ENCODE measurements at places on chromosomes 12 and 14.

DNA sequence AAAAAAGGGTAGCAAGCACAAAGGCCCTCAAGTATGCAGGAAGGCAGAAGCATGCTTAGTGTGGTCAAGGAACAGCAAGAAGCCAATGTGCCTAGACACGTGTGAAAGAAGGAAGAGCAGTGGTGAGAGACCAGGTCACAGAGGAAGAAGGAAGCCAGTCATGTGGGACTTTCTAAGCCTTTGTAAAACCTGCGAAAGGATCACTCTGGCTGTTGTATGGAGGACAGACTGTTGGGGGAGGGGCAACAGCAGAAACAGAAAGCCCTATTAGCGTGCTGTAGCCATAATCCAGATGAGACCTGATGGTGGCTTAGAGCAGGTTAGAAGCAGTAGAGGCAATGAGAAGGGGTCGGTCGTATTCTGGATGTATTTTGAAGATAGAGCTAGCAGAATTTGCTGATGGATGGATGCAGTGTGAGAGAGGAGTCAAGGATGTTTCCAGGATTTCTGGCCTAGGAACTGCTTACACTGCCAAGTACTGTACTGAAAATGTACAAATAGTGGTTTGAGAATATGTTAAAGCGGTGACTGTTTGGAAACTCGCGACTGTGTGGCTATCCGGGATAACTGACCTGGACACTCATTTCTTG, 5.7 kb upstream of the MLF2 start:
- DNase-seq: no peak

DNA sequence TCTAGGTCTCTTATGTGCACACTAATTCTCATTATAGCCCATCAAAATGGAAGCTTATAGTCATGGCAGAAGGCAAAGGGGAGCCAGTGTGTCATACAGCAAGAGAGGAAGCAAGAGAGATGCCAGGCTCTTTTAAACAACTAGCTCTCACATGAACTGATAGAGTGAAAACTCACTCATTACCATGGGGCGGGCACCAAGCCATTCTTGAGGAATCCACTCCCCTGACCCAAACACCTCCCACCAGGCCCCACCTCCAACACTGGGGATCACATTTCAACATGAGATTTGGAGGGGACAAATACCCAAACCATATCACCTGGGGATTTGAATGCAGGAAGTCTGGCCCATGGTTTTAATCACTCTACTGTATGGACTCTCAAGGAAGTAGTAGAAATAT, 36.9 kb upstream of the CRACR2A start:
- no peak for DNase-seq

- no peak for DNase-seq
Observed at GRCh38 chr14:49858383-49858782, 5.8 kb upstream of the NEMF start.

DNA sequence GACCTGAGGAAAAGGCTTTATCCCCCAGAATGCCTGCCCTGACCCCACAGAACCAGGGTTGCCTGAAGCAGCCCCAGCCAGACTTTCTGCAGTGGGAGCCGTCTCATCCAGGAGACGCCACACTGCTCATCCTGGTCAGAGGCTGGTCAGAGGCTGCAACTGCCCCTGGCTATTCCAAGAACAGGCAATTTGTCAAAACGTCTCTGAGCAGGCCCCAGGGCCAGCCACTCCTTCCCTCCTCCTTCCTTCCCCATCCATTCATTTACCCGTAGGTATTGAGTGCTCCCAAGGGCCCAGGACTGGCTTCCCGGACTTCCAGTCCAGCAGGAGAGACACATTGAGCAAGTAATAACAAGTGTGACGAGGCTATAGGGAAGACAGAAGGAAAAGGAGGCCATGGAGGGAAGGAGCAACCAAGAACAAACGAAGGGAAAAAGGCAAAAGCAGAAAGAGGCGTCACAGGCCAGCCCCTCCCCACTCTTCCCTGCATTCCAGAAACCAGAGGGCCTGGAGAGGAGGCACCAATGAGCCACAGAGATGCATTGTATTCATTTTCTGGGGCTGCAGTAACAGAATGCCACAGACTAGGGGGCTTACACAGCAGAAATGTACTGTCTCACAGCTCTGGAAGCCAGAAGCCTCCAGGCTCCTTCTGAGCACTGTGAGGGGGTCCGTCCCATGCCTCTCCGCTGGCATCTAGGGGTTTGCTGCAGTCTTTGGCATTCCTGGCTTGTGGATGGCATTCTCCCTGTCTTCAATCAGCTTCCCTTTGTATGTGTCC, 21.0 kb upstream of the CD9 start:
- DNase-seq: no peak

DNA sequence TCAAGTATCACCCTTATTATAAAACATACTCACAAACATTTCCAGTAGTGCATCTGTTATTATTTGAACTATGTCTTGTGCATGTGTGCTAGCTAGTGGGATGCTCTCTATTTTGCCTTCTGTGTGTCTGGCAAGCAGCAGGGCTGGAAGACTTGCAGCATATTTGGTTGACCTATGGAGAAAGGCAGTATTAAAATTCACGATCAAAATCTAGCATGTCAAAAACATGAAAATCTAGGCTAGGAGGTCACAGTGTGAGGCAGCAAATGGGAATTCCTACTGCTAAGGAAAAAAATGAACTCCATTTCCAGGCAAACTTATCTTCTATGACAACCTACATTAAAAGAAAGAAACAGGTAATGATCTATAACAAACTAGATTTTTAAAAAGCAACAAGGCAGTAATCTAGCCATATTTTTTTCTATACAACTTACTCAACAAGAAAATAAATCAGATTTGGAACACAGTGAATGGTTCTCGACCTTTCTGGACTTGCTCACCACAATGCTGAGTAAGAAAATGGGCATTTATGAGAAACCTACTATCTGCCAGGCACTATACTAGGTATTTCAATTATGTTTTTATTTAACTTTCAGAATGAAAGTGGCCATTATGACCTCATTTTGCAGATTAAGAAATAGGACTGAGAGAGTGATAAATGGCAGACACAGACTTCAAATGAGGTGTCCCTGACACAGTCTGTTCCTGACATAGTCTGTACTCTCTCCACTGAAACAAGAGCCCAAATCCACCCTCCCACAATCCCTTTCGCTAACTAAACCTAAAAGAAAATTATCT, 96.8 kb downstream of the TXNDC16 start:
- DNase-seq: peak; percentile 71

- peak; percentile 75 for DNase-seq
Observed at GRCh38 chr14:63563370-63564026, 20.3 kb upstream of the PPP2R5E start.

DNA sequence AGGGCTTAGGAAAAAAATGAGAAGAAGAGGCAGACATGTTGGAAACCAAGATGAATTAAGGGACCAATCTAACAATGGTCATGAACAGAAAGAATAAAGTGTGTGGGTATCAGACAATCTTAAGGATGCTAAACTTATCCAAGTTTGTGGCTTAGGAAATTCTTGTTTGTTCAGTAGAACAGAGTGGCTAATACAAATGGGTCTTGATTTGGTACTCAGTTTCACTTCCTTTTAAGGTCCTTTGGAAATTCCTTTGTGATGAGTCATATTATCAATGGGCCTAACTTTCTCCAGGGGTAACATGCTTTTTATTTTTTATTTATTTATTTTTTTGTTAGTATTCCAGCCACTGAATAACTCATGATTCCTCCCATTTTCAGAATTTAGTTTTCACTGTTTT, 1154.7 kb upstream of the FLRT2 start:
- no peak for DNase-seq

GRCh38 chr12:124754949-124755800, 108.5 kb downstream of the SCARB1 start:
- DNase-seq: peak; percentile 83

- DNase-seq: no peak
Observed at GRCh38 chr14:102870994-102871831, 51.2 kb upstream of the AMN start.

DNA sequence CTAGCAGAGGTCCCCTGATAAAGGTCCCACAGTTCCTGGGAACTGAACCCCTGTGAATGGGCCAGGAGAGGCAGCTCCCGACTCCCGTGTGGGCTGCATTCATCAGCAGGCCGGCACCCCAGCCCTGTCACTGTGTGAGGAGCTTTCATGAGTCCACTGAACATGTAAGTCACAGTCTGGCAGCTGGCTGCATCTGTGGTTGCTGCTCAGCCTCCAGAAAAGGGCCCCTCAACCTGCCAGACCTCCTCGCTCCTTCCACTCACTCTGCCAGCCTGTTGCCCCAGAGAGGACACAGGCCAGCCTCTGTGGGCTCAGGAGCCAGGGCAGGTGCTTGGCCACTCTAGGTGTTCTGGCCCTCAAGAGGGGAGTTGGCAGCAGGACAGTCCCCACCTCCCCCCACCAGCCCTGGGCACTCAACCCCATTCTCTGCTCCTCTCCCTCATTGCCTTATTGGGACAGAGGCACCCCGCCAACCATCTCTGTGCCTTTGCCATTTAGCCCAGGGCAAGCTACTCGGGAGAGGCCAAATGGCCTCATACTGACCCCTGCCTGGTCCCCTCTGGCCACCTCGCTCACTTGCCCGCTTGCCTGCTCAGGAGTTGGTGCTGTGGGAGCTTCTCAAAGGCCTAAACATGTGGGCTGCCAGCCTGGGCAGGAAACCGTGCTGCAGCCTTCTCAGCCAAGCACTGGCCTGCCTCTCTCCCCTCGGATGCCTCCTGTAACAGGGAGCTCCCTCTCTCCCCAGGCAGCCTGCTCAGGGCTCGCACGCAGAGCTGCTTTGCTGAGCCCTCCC, 1.9 kb downstream of the RTL1 start:
- DNase-seq: no peak

DNA sequence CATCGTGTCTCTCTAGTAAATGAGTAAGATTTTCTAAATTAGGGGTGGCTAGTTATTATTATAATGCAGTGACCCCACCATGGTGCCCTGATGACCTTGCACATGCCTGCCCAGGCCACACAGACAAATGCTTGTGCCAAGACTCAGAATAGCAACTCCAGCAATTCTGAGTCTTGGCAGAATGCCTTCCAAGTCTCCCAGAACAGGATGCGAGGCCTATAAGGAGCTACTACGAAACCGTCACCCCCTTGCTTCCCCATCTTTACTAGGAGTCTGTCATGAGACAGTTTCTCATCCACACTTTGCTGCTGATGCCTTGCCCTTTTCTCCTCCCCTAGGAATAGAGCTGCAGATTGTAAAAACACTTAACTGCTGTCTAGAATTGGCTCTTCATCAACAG, 559.9 kb downstream of the TRHDE start:
- no peak for DNase-seq

- no peak for DNase-seq
Observed at GRCh38 chr12:117208206-117208605, 17.9 kb upstream of the FBXO21 start.

DNA sequence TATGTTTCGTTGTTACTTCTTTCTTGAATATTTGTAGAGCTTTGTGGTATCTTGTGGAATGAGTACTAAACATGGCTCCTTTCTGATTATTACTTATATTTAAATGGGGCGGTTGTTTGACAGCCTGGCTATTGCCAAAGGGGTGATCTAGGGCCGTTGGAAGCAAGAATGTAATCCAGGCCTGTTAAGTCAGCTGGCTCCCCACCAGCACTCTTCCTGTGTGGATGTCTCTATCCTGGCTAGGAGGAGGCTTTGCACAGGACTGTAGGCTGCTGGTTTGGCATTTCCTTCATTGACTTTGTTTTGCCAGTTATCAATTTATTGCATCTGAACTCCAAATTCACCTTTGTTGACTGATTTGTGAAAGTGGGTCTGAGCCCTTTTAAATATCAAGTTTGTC, 5.6 kb downstream of the FAM234B start:
- DNase-seq: peak; percentile 65

DNA sequence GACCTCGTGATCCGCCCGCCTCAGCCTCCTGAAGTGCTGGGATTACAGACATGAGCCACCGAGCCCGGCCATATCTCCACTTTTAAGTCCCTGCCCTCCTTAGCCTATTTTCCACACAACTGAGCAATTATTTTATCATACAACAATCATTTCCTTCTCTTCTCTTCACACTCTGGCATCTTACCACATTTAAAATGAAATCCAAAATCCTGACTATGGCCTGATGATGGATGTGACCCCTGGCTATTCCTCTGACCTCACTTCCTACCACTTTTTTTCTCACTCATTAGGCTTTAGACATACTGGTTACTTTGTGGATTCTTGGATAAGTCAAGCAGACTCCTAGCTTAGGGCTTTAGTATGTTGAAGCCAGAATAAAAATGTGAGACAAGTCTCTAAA, 21.9 kb upstream of the EID3 start:
- peak; percentile 65 for DNase-seq

DNA sequence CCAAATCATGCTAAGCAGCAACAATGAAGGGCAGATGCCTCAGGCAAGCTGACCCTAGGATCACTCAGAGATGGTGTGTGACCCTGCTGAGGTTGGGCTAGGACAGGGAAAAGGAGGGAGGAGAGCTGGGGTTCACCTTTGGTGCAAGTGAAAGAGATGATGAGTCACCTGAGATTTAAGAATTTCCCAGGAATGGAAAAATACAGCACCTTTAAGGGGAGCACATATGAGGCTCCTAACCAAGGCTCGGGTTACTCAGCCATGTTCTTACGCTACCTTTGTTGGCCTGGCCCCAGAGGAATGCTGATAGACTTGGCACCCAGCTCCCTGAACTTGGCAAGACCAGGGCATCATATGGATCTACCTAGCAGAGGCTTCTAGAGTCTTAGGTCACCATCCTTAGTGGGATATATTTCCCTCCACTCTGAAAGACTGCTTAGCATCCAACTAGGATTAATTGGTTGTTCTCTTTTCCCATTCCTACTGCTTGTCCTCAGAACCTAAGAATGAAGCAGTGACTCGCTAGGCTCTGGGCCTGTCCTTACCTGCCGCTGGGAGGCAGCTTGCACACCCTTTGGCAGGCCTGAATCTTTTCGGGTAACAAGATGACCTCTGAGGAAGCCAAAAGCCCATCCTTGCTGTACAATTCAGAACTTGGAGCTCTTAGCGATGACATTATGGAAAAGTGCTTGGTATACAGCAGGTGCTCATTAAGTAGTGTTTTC, 4.0 kb upstream of the NAA25 start:
- DNase-seq: no peak

GRCh38 chr14:102539544-102540314, 30.2 kb upstream of the ANKRD9 start:
- peak; percentile 39 for DNase-seq

DNA sequence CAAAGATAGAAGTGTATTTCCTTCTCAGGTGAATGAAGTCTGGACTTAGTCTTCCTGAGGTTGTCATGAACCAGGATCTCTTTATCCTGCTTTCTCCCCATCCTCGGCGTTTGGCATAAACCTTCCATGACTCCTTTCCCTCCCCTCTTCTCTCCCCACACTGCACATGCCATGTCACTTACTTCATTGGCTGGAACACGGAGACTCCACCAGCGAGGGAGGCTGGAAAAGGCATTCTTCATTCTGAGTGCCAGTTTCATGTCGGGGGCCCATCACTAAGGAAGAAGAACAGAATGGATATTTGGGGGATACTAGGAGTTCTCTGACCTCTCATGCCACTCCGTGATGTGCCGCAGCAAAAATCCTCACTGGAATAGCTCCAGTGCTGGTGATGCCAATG, 105.6 kb downstream of the VCPKMT start:
- DNase-seq: peak; percentile 37

GRCh38 chr12:65533177-65533883, 254.8 kb downstream of the MSRB3 start:
- peak; percentile 85 for DNase-seq

GRCh38 chr12:106120519-106121105, 18.1 kb downstream of the NUAK1 start:
- DNase-seq: no peak

- DNase-seq: no peak
Observed at GRCh38 chr14:55128386-55129085, 516 bp upstream of the LGALS3 start.
